Lung (tissue), 17 donors: ENCODE measurements at places on chromosomes 13 and 19.

DNA sequence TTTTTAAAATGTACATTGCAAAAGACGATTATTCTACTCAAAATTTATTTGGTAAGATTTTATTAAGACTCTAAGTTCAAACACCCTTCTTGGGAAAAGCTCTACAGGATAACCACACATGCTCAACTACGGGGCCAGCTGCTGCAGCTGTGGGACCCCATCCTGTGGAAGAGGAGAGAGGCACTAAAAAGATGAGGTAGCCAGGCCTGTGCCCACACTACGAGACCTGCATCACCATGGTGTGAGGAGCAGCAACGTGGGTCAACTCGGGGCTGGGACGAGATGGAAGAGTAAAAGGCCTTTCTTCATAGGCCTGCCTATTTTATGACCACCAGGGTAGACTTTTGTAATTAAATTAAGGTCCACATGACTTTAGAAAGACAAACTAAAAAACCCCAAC lies 4.6 kb upstream of the CCNP start:
- DNase-seq, result no peak

DNA sequence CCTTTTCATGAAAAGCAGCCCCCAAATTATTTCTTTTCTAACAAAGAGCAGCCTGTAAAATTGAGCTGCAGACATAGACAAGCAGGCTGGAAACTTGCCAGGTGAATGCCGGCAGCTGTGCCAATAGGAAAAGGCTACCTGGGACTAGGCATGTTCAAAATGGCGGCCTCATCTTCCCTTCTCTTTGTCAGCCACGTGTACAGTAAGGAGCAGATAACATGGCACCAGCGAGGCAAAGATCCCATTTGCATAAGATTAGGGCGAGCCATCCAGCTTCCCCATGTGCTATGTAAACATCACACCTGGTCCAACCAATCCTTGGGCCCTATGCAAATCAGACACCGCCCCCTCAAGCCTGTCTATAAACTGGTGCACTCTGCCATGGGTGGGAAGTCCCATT lies 31.2 kb upstream of the CACNA1A start:
- no peak for DNase-seq

- no peak for DNase-seq
Observed at GRCh38 chr13:36382030-36382429, 35.8 kb upstream of the SPART start.

DNA sequence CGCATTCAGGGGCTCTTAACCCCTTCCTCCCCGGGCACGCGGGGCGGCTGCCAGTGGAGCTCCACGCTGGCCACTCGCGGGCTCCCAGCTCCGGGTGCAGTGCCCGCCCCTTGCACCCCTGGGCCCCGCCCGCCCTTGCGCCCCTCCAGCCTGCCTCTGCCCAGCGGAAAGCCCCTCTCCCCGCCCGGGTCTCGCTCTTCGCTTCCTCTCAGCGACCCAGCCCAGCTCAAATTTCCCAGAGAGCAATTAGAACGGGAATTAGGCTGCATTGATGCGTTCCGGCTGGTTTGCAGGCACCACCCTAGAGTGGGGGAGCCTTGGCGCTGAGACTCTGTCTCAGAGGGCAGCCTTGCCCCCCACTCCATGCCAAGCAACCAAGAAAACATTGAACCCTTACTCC lies 1.8 kb upstream of the GSX1 start:
- DNase-seq, result no peak

GRCh38 chr13:21080593-21080891 lies 19.2 kb upstream of the LATS2 start:
- DNase-seq, result no peak

GRCh38 chr13:30799356-30799824 lies 64.0 kb downstream of the ALOX5AP start:
- DNase-seq, result peak; percentile 59

GRCh38 chr13:21528616-21529015 lies 69.5 kb upstream of the ZDHHC20 start:
- DNase-seq, result no peak

DNA sequence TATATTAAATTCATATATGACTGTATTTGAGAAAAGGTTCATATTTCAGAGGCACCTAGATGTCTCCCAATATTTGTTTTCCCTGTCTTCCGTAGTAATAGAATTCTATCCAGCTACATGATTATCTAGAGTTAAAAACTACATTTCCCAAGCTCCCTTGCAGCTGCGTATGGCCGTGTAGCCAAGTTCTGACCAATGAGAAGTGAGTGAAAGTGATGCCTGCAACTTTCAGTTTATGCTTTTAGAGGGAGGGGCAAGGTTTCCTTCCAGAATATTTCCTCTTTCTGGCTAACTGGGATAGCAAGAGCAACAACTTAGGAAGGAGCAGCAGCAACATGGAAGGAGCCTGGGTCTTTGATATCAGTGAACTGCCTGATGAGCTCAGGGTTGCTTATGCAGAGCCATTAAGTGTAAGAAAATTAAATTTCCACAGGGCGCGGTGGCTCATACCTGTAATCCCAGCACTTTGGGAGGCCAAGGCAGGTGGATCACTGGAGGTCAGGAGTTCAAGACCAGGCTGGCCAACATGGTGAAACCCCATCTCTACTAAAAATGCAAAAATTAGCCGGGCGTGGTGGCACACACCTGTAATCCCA lies 23.2 kb upstream of the CYP2A13 start:
- no peak for DNase-seq

DNA sequence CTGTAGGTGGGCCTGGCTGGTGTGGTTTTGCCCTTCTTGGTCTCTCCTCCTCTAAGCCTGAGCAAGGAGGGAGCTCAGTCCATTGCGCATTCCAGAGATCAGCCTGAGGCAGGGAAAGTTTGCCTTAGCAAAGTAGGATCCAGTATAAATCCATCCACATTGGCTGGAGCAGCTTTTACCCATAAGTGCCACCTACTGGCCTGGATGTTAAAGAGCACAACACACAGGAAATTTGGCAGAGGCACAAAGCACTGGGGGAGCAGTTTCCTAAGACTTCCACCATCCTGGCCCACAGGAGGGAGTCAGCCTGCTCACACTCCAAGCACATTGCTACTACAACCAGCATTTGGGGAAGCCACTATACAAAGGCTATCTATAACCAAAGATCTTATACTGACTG lies 1124.2 kb downstream of the SLITRK1 start:
- no peak for DNase-seq

DNA sequence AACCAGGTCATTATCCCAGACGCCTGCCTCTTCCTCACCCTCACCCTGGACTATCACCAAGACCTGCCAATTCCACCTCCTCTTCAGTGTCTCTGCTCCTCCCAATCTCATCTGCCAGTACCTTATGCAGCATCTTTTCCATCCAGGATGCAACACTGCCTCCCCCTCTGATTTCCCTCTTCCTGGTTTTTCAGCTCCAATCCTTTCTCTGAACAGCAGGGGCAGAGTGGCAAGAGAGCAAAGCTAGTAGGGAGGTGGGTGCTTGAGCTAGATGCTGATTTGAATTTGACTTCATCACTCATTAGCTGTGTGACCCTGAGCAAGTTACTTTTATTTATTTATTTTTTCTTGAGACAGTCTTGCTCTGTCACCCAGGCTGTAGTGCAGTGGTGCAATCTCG lies 25.6 kb upstream of the CABP5 start:
- no peak for DNase-seq

GRCh38 chr13:20405691-20406090 lies 120.0 kb downstream of the CRYL1 start:
- no peak for DNase-seq

- DNase-seq, result no peak
Observed at GRCh38 chr13:76127922-76128321, 491.8 kb downstream of the LMO7 start.

- DNase-seq, result peak; percentile 64
Observed at GRCh38 chr19:4360081-4360569, 16.8 kb downstream of the MPND start.

- no peak for DNase-seq
Observed at GRCh38 chr13:77928909-77929308, 10.3 kb upstream of the EDNRB start.

DNA sequence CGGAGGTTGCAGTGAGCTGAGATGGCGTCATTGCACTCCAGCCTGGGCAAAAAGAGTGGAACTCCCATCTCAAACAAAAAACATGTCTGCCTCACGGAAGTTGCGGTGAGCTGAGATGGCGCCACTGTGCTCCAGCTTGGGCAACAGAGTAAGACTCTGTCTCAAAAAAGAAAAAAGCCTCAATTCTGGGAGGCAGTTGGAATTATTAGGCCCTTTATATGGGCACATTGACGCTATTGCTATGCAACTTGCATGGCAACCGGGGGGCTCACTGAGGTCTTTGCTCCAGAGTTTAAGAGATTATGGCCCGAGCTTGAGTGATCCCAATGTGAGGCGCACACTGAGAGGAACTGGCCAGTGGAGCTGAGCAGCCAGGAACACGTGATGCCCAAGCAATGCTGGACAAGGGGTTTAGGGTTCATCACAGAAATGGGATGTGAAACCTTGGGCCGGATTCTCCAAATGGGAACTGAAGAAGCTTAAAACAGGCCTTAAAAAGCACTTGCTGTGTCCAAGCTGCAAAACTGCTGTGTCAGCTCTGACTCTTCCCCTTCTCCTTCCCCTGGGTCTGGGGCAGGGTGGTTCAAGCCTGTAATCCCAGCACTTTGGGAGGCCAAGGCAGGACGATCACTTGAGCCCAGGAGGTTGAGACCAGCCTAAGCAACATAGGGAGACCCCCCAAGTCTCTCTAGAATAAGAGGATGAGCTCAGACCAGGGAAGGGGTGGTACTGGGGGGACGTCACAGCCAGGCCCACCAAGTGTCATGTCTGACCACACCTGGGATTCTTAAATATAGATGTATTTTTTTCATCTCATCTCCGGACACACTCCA lies 2.5 kb downstream of the FTL start:
- DNase-seq, result peak; percentile 39
